ENCODE measurements at places on chromosomes 2 and 18.

DNA sequence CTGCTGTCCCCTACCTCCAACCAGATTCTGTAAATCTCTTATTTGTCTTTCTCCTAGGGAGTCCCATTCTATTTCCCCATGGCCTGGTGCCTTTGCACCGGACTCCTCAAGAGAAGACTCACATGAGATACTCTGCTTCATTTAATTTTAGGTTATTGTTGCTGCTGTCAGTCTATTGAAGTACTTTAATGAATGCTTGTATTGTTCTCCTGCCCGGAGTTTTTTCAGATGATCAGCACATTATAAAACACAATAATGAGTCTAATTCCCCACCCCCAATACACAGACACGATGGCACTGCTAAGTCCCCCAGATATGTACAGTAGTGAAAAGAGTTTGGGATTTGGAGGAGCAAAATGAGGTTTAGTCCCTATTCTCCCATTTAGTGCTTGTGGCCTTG, 58.9 kb downstream of the HAUS1 start:
- no peak for DNase-seq

DNA sequence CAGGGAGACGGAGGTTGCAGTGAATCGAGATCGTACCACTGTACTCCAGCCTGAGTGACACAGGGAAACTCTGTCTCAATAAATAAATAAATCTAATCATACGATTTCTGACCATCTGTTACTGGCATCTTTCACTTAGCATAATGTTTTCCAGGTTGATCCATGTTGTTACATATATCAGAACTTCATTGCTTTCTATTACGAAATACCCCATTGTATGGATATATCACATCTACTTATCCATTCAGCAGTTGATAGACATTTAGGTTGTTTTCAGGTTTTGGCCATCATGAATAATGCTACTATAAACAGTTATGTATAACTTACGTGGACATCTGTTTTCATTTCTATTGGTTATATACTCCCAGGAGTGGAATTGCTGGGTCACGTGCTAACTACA, 303.9 kb downstream of the PAX3 start:
- DNase-seq = no peak

GRCh38 chr2:144181001-144181400, 338.9 kb downstream of the ZEB2 start:
- DNase-seq = no peak

DNA sequence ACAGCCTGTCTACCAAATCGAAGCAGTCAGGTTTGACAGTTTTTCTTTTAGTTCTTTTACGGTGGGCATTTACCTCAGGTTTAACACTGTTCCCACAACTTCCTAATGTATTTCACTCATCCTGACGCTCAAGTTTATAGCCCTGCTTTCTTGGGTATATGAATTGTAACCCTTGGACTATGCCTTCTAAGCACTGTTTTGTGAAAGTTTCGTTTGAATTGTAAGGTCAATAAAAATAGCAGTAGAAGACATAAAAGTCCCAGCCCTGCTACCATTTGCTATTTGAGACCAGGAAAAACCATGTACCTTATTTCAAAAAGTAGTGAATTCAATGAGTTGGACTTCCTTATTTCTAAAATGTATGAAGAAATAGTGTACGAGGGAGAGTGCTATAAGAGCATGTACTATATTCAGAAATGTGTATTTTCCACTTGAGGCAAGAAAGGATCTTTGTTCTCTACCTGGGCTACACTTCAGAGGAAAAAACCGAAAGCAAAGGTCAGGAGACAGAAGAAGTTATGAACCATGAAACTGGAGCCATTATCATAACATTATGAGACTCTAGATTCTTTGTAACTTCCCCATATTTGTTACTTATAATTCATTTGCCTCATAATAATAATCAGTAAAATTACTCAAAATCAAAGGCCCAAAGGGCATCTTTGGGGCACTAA, 1.9 kb upstream of the ZC3H15 start:
- DNase-seq = no peak

DNA sequence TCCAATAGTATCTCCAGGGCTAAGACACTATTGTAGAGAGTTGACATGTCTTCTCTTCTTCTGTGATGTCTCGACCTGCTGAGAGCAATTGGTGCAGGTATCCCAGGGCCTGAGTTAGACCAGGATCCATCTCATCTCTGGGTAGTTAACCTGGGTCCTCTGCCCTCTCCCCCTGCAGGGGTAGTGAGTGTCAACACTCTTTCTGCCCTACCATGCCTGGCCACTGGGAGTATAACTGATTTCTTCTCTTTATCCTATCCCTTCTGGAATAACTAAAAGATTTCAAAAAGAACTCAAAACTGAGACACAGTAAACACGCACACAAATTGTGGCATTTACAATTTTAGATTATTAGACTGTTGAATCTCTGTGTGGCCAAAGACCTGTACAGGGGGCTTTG, 20.8 kb upstream of the SIX3 start:
- DNase-seq = no peak

GRCh38 chr2:68849579-68850030, 21.6 kb downstream of the BMP10 start:
- no peak for DNase-seq

DNA sequence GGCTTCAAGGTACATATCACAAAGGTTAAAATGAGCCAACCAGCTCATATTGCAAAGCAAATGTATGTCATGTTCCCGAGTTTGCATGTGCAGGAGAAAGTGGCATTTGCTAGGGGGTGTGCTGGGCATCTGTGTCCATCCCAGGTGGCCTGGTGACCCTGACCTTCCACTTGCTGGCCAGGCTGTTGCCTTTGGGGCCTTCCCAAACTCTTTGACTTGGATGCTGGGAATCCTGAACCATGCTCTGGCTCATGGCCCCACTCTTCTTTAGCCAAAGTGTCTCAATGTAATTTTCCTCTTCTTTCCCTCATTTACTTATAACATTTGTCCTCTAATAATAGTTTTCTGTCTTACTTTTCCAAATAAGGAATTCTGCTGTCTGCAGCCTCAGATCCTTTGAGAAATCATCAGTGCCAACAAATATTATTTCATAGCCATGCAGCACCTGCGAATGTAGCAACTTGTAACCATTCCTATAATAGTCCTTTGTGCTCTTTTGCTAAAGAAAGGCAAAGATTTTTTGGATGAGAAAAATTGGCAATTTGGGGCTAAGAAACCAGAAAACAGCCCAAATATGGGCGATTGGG, 64.2 kb downstream of the MTCL1 start:
- no peak for DNase-seq

DNA sequence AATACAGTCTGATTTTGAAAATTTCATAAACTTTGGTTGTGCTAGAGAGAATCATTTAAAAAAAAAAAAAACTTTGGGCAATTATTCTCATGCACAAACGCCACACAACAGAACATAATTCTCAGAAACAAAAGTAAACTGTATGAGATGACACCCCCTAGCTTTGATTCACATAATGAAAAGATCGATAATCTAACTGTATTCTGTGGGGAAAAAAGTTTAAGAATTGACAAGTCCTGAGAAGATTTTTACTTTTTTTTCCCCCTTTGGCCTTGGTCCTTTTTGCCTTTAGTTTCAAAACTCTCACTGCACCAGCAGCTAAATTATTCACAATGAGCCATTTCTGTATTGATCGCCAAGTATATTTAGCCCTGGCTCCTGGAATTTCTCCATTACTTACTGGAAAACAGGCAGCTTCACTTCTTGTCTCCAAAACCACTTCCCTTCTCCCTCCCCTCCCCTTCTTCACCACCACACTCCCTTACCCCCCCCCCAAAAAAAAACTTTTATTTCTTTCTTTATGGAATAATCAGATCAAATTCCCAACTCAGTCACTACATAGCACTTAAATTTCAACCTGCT, 2.0 kb downstream of the IKZF2 start:
- DNase-seq = no peak

GRCh38 chr2:209008636-209009287, 415.1 kb upstream of the MAP2 start:
- no peak for DNase-seq

DNA sequence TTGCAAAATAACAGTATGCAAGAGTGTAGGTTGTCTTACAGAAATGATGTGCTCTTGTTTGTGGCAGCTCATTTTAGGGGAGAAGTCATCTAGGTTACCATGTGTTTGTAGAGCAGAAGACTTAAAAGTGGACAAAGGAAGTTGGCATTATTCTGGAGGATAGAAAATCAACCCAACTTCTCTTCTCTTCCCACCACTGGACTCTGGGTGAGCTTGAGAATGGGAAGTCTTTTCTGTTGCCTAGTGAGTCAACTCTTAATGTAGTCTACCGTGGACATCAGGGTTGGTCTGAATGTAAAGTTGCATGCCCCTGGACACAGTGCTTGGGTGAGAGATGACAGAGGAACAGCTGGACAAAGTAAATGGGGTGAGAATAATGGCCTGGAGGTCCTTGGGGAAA, 98.3 kb downstream of the FMNL2 start:
- DNase-seq = no peak

DNA sequence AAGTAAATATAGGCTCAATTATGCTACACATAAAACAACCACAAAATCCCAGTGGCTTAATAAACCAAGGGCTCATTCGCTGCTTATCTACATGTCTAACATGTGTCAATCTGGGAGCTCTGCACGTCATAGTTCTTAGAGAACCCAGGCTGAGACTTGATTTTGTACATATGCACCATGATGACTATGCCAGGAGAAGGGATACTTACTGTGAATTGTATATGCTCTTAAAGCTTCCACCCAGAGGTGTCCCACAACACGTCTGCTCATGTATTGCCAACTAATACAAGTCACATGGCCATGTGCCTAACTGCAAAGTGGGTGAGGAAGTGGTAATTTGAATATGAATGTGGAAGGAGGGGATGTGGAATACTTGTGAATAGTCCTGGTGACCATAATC, 262.1 kb downstream of the CPS1 start:
- DNase-seq = no peak

GRCh38 chr18:56257205-56257604, 381.2 kb downstream of the TXNL1 start:
- no peak for DNase-seq

DNA sequence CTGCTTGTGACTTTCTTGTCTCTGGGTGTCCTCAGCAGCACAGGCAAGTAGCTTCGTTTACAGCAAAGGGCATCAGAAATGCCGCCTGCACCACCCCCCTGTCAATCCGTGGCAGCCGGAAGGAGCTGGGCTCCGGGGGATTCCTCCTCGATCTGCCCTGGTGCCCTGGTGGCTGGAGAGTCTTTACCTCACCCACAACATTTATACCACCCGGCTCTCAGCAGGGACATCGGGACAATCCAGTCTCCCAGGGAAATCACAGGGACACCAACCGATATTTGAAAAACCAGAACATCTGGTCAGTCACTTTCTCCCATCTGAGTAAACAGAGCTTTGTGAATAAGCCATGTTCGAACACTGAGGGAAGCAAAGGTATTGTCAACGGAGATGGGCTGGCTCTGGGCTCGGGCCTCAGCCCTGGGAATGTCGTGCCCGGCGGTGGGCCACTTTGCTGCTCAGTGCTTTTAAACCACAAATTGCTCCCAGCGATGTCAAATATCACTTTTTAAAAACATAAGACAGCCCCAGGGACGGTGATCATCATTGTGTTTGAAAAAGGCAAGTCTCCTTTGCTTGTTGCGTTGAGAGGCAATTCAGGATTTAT, 210.0 kb upstream of the SALL3 start:
- no peak for DNase-seq

- no peak for DNase-seq
Observed at GRCh38 chr2:232287316-232287715, 91.2 kb upstream of the ALPP start.

GRCh38 chr2:171407030-171407675, 26.6 kb downstream of the METTL8 start:
- no peak for DNase-seq

- no peak for DNase-seq
Observed at GRCh38 chr18:50614838-50615237, 55.0 kb downstream of the MAPK4 start.

DNA sequence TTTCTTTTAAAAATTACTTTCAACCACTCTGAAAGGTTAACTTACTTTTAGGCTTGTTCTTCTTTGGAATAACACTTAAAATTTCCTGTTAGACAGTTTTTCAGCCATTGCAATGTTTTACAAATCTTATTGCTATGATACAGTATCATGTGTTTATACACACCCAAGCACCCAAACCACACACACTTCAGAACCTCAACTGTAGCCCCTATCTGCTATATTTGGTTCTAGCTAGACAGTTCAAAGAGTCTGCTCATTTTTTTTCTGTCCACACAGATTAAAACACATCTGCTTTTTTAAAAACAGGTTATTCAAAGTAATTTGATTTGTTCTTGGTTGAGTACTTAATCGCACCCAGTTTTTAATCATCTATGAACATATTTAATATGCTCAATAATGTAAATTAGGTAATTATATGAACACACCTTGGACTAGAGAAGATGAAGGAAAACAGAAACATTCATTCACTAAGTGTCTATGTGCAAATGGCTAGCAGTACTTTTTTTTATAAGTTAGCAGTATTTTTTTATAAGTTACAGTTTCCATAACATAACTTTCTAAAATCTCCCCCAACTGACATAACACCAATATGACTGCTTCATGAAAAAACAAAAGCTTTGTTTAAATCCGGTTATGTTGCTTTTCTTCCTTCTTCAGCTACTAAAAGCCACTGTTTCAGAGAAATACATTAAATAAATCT, 17.6 kb downstream of the FBXO11 start:
- no peak for DNase-seq

DNA sequence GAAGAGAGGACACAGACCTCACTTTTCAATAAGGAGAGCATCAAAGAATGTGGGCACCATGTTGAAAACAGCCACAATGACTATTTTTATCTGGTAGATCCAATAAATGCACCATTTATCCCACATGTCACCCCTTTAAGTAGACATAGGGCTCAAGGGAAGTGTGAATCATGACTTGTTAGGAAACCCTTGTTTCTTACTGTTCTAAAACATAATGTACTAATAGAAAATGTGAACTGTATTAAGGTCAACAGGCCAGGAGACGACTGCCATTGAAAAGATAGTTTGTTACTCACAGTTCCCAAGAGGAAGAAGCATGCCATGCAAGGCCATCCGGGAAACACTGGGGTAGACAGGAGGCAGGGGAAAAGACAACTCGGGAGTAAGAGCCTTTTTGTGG, 137.7 kb downstream of the EN1 start:
- no peak for DNase-seq

GRCh38 chr2:200364620-200365019, 58.1 kb downstream of the SPATS2L start:
- DNase-seq = no peak

- no peak for DNase-seq
Observed at GRCh38 chr2:192500550-192501200, 305.9 kb upstream of the TMEFF2 start.

GRCh38 chr2:168703926-168704325, 98.5 kb upstream of the NOSTRIN start:
- no peak for DNase-seq

GRCh38 chr2:23146011-23146410, 239.0 kb upstream of the KLHL29 start:
- no peak for DNase-seq

DNA sequence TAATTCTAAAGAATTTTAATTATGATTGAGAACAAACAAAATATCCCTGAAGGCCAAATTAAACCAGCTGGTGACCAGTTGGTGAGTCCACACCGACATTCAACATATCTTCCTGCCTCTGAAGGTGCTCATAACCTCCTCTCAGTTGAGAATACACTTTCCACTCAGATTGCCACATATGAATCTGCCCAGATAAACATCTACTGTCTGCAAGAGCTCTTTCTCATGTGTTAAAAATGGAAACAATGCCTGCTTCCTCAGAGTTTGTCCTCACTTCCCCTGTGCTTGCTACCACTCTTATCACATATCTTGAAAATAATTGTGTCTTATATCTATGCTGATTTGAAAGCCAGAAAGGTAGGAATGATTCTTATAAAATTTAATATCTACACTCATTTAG, 177.7 kb upstream of the GULP1 start:
- DNase-seq = no peak

Measured in stimulated activated CD8-positive, alpha-beta memory T cell treated with anti-CD3 and anti-CD28 coated beads, Interleukin-12 subunit alpha, Interleukin-12 subunit beta, amount 100 ng/mL, for 4 hours (primary cell).